CD8-positive, alpha-beta T cell (primary cell): ENCODE measurements at places on chromosomes 5 and 9.

- DNase-seq: no peak
Measured at GRCh38 chr9:93290495-93291434, 106.8 kb downstream of the WNK2 start.

GRCh38 chr5:141788296-141788970, 89.8 kb downstream of the PCDH1 start:
- no peak for DNase-seq

GRCh38 chr5:83559118-83559785, 87.7 kb downstream of the VCAN start:
- DNase-seq: no peak

- no peak for DNase-seq
Measured at GRCh38 chr5:144566747-144567420, 396.2 kb downstream of the KCTD16 start.

DNA sequence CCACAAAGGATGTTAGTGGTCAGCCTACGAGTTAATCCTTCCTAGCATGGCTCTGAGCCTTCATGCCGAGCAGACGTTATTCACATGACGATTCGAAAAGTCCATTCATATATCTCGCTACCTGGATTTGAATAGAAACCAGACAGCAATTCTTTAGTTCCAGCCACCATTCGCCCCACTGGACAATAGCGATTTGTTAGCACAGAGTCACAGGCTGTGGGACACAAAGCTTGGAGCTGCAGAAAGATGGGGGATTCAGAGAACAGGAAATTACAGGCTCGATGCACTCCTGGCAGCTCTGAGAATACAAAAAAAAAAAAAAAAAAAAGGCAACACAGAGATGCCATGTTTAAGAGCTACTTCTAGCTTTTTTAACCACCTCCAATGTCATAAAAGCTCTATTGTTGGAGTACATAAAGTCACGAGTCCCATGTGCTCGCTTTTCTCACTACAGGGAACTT, 110.7 kb downstream of the NR6A1 start:
- DNase-seq: peak; percentile 36

GRCh38 chr9:69746859-69747560, 12.8 kb downstream of the PTAR1 start:
- DNase-seq: no peak

- DNase-seq: no peak
Measured at GRCh38 chr5:59171131-59171530, 588.3 kb downstream of the RAB3C start.

DNA sequence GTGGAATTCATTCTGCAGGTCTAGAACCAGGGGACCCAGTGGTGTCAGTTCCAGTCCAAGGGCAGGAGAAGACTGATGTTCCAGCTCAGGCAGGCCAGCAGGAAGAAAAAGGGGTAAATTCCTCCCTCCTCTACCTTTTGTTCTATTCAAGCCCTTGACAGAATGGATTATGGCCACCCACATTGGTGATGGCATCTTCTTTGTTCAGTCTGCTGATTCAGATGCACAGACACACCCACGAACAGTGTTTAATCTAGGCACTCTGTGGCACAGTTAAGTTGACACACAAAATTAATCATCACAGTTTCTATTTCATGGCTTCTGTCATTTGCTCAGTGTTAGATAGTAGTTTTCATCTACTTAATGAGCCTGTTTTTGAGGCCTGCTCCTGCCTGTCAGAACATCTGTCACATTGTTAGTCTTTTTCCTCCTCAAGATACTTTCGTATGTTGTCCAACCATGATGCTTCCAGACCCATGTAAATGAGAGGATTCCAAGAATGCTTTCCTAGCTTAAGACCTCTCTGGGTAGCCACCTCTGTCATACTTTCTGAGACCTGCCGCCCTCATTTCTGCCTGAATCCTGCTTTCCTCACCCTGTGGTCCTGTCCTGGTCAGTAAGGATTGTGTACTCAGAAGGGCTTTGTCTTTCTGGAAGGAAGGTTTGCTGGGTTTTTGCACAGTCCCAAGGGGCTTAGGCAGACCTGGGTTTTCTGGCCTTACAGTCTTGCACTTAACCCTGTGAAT, 72.5 kb downstream of the SPIN1 start:
- DNase-seq: no peak

DNA sequence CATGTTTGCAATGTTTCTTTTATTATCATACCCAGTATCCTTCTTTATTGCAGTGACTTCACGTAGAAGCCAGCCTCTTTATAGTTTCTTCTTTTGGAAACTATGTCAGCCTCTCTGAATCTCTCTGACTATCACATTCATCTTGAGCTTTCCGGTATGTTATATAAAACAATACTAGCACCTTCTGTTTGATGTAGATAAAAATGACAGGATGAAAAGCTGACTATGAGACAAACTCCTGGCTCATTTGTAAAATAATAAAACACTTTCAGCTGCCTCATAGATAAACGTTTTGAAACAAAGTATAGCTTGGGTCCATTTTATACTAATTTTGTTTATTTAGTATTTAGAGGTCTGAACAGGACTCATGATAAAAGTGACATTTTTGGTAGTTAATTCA, 1145.4 kb upstream of the NUDT12 start:
- DNase-seq: no peak

DNA sequence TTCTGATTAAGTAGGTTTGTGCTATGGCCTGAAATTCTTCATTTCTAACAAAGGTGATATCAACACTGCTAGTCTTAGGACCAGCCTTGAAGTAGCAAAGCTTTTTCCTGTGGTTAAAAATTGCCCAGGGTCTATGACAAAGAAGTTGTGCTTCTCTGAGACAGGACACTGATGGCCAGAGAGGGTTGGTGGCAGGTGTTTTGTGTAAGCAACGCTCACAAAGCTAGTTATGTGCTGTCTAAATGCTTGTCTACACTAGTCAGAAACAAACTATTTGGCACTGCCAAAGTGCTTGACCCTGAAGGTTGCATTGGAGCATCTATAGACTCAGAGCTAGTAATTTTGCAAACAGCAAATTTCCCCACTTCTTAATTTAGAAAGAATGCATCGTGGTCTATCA, 44.1 kb upstream of the SELENOP start:
- DNase-seq: no peak

DNA sequence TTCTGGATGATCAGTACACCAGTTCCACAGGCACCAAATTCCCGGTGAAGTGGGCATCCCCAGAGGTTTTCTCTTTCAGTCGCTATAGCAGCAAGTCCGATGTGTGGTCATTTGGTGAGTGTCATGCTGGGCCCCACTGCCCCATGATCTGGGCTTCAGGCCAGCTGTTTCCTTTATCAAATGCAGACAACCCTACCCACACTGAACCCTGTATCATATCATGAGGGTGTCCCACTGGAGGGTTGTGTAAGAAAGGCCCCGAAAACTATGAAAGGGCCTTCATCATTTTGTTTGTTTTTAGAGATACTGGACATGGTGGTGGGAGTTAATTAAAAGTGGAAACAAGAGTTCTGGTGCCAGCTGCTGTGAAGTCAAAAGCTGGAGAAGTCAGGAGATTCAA, 20.0 kb upstream of the CYFIP2 start:
- no peak for DNase-seq

DNA sequence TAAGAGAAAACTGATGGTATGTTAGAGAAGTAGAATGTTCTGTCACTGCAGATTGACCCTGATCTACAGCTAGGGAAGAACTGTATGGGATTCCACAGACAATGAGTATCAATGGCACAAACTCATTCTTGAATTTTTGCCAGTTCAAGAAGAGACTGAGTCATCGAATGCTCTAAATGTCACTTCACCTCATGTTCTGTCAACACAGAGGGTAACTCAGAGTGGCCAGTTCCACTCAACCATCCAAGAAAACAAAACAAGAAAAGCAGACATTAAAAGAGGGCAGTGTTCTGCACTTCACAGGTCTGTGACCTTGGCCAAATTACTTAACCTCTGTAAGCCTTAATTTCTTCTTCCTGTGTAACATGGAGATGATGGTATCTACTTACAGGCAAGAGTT, 132.2 kb upstream of the HMHB1 start:
- DNase-seq: no peak

GRCh38 chr9:122366074-122366660, 4.7 kb upstream of the PTGS1 start:
- no peak for DNase-seq

- DNase-seq: no peak
Measured at GRCh38 chr5:179124273-179124852, 64.2 kb downstream of the ZNF354C start.

DNA sequence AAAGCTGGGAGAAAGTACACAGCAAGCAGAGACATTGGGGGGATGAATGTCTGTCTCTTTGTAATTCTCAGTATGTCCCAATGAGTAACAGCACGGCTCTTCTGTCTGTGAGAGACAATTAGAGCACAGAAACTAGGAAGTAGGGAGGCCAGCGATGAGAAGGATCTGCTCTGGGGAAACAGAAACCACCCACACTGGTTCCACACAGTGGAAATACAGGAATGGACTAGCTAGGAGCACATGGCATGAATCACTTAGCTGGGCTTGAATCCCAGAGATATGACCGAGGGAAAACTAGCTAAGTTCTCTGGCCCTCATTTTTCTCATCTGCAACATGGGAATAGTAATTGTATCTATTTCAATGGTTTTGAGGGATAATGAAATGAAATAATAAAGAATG, 895.9 kb downstream of the TLE4 start:
- no peak for DNase-seq

DNA sequence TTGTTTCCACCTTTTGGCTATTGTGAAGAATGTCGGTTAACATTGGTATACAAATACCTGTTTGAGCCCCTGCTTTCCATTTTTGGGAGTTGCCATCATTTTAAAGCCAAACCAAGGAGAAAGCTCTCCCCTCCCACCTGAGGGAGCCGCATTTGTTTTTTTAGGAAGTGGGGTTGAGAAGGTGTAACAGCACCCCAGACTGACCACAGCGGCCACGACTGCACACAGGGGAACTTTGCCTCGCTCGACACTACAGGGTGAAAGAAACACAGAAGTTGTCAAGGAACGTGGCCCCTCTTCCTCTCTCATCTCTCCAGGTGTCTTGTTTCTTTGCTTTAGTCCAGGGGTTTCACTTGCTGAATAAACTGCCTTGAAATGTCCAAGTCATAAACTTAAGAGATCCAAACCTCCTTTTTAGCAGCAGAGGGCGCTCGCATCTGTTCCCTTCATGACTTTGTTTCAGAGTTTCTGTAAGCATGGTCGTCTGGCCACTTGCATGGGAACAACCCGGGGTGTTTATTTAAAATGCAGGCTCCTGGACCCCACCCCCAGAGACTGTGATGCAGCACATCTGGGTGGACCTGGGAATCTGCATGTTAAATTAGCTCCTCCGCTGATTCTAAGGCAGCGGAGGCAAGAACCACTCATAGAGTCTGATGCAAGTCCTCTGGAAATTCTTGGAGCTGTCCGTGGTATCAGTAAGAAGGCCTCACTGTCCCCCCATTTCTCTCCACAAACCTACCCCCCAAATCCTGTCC, 2.1 kb upstream of the TTLL11 start:
- peak; percentile 68 for DNase-seq

GRCh38 chr9:88143179-88143578, 4.9 kb upstream of the SPATA31C2 start:
- DNase-seq: no peak

- no peak for DNase-seq
Measured at GRCh38 chr5:36070687-36071571, 4.2 kb upstream of the UGT3A2 start.

DNA sequence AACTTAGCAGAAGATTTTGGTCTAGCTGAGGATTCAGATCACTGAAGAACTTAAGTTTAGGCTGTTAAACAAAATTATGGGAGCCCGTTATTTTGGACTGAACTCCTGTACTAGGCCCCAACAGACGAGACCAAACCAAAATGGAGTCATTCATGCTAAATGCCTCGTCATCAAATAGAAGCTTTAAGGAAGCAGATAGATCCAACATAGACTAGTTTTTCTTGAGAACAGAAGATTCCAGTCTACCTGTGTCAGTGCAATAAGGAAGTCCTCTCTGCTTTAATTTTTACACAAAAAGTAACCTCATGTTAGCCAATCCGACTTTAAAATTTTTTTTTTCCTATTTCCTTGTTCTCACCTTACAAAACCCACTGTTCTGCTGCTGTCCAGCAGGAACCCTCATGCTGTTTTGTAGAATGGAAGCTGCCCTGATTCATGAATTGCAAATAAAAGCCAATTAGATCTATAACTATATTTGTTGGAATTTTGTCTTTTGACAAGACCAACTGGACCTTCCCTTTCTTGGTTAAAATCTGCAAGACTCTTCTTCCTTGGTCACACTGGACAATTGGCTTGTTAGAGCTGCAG, 29.0 kb upstream of the GOLM1 start:
- DNase-seq: no peak

- DNase-seq: no peak
Measured at GRCh38 chr9:70106571-70106970, 62.9 kb downstream of the MAMDC2 start.
